WTC11 (cell line): ENCODE measurements at places on chromosomes 2 and 18.

DNA sequence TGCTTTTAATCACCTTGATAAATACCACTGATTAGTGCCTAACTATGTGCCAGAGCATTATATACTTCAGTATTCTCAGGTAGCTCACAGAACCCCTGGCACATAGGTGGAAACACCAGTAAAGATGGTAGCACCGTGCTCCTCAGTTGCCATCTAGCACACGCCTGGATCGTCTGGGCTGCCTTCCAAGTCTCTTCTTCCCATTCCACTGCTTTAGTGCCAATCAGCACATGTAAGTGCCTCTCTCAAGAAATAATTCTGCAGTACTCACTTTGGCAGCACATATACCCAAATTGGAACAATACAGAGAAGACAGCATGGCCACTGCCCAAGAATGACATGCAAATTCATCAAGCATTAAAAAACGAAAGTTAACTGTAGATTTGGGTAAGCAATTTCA, 13.0 kb downstream of the POLR2D start:
- DNase-seq: no peak

- no peak for DNase-seq
These were observed 261.1 kb downstream of the ANAPC1 start for GRCh38 chr2:111622859-111623258.

- no peak for DNase-seq
These were observed 105.4 kb downstream of the ACKR3 start for GRCh38 chr2:236675051-236675450.

DNA sequence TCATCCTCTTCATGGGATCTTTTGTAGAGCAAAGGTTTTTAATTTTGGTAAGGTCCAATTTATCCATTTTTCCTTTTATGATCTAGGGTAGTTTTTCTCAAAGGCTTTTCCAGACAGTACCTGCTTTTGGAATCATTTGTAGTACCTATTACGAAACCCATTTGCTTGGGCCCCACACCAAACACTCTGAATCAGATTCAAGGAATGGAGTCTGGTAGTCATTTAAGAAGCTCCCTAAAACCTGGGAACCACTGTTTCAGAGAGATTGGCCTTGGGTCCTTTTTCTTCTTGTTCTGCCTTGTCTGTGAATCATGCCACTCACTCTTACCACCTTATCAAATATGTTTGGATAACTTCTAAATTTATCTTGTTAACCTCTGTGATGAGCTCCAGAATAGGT, 40.3 kb downstream of the OSBPL6 start:
- no peak for DNase-seq

- peak; percentile 83 for DNase-seq
These were observed 6.5 kb upstream of the WNT6 start for GRCh38 chr2:218852911-218853667.

- no peak for DNase-seq
These were observed 24.5 kb downstream of the IMPA2 start for GRCh38 chr18:12005538-12006487.

- no peak for DNase-seq
These were observed 212.6 kb downstream of the SH3RF3 start for GRCh38 chr2:109341355-109342255.

DNA sequence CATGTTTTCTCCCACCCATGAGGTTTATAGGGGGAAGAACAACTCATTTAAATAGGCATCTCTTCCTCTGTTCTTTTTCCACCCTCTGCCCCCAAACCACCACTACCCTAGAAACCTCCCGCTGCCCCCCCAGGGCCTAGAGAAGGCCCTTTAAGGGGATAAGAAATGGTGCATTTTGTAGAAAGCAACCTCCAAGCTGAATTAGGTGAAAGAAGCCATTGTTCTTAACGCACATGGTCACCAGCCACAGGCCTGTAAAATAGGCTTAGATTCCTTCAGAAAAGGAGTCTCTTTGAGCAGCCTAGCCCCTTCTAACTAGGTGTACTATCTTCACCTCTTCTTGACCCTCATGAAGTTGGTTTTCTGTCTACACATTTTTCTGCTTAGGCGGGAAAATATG, 118.6 kb upstream of the SP5 start:
- DNase-seq: no peak

DNA sequence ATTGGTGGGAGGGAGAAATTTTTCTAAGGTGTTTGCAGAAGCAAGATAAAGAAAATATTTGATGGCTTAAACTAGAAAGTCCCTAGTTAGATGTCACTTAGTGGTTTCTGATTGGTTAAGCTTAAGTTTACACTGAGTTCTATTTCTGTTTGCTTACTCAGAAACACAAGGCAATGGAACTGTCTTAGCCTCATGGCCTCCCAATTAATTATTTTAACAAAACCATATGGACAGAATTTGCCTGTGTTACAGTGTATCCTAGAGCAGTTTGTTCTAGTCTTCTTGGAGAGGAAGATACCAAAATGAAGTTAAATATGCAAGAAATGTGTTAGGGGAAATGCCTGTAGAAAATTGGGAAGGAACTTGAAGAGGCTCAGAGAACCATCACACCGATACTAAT, 4.6 kb upstream of the IMPACT start:
- DNase-seq: no peak

- DNase-seq: no peak
These were observed 235.7 kb downstream of the CDCA7 start for GRCh38 chr2:173590276-173590861.

DNA sequence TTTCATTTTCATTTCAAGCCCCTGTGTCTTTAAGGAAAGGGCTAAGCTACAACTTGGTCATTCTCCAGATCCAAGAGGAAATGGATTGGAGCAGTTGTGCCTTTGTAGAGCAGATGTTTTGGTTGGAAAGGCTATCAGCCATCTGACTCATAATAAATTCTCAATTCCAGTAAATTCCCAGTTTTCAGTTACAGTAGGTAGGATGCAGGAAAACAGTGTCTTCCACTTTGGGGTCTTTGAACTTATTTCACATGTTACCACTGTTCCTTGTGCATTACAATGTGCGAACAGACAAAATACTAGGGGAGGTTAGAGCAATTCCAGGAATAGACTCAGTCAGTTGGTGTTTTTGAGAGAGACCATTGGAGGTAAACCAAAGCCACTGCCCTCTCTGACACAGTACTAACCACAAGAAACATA, 211.9 kb downstream of the BABAM2 start:
- no peak for DNase-seq

- DNase-seq: no peak
These were observed 68.9 kb downstream of the TMEM18 start for GRCh38 chr2:608297-608696.

DNA sequence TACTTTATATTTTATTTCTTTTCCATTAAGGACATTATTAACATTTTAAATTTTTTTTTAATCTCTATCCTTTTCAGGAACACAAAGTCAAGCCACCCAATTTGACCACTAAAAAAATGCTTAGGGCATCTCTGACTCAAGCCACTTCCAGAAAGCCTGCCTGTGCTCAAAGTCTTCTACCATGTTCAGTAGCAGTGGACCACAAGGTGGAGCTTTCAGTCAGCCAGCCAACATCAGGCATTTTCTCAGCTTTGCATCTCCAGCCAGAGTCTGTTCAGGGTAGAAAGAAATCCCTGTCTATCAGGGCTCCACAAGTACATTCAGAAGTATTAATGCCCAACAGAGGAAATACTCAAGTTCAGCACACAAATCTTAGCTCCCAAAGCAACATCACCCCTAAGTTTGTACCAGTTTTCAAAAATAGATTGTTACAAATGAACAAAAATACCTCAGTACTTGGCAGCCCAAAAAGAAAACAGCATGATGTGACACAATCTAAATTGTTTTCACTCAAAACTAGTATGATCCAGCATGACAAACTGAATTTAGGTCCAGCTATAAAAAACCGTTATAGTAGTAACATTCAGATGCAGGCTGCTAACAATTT, 37.6 kb downstream of the C18orf63 start:
- DNase-seq: peak; percentile 53

DNA sequence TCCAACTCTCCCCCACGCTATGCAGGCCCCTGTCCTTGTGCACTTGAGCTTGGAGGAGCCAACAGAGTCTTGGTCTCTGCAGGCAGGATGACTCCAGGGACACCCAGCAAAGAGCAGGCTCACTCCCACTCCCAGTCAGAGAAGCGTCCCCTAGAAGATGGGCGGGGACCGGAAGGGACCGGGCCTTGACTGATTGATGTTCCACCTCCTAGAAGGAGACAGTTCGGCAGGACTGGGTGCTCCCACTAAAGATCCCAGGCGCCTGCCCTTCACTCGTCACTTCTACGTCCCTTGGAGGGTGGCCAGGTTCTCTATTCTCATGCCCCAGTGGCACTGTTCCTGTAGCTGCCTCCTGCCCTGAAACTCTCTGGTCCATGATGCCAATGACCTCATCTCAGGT, 3.2 kb upstream of the SP100 start:
- DNase-seq: no peak

- no peak for DNase-seq
These were observed 12.7 kb downstream of the TTC39C start for GRCh38 chr18:24027156-24027827.

DNA sequence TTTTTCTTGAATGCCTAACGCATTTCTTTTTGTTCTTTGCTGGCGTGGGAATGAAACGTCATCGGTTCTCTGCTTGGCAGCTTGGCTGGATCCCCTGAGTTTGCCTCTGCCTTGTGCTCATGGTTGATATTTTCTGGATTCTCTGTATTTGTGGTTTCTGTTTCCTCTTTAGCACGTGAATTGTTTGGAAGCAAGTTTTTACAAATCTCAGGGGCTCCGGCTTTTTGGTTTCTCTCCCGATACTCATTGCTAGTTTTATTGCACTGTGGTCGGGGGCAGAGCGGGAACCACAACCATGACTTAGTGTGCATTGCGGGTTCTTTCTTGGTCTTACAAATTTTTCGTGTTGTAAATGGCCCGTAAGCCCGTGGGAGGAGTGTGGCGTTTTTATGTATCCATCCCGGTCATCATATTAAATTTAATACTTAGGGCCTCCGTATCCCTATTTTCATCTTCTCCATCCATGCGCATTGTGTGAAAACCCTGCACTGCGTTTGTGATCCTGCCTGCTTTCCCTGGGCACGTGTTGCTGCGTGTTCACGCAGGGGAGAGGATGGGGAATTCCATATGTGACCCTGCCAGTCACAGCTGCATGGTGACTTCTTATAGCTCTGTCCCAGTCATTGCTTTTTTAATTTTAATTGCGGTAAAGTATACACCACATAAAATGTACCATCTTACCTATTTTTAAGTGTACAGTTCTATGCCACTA, 9.4 kb downstream of the RAMP1 start:
- no peak for DNase-seq

DNA sequence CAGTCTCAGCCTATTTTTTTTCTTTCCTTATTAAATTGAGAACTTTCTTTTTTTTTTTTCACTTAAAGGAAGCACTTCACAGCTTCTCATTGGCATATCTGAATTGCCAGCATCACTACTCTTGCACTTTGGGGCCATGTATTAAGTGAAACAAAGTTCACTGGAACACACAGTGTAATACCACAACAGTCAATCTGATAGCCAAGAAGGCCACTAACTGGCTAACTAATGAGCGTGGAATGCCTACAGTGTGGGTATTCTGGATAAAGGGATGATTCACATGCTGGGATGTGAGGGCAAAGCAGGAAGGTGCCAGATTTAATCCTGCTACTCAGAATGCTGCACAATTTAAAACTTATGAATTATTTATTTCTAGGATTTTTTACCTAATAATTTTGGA, 11.7 kb upstream of the C18orf63 start:
- DNase-seq: no peak

DNA sequence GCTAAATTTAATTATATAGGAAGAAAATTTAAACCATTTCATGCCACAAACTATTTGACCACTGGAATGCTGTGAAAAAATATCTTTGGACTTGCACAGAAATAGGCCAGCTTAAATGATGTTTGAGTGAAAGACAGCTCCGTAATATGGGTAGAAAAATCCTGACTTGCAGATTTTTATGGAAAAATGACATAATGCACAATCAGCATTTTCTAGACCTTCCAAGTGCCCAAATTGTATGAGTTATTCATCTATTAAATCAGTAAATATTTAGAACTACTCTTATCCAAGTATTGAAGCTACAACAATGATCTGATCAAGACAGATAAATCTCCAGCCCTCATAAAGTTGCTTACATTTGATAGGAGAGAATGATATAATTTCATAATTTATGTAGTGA, 691.1 kb upstream of the DDX18 start:
- DNase-seq: no peak

- no peak for DNase-seq
These were observed 55.5 kb downstream of the NCK2 start for GRCh38 chr2:105800036-105800713.

DNA sequence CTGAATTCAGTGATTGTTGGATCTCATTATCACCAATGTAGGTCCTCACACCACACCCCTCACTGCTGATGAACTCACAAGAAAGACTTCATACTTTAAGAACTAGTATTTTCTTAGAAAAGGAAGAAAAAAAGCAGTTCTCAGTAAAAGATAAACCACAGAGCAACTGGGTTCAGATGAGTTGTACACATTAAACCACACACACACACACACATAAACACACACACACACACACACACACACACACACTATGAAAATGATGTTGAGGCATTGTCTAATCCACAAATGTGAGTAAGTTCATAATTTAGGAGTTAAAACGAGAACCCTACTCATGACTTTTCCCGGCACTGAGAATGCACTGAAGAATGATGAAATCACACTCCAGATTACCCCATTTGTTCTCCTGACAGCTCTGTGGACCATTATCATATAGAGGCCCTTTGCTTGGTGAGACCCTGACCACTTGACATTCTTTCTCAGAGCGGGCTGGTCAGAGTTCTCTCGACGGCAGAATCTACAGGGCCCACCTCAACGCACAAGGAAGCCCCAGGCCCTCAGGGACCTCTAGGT, 106.2 kb downstream of the BCL2 start:
- no peak for DNase-seq

DNA sequence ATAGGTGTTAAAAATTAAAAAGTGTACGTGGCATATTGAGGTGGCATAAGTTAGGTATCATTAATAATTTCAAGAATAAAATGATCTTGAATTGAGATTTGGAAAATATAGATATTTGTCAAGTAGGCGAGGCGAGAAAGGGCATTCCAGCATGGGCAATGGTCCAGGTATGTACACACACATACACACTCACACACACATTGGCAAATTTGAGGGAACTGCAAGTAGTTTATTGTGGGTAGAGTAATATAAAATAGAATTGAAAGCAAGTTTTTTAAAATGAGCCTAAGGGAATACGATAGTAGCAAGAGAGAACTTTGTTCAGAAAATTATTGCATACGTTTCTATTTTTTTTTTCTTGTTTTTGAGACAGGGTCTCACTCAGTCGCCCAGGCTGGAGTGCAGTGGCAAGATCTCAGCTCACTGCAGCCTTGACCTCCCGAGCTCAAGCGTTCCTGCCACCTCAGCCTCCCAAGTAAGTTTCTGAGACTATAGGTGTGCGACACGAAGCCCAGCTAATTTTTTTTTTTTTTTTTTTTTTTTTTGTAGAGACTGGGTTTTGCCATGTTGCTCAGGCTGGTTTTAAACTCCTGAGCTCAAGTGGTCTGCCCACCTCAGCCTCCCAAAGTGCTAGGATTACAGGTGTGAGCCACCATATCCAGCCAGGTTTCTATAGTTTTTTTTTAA, 96.7 kb upstream of the SLC39A10 start:
- DNase-seq: no peak

GRCh38 chr18:56716692-56717146, 65.6 kb downstream of the WDR7 start:
- DNase-seq: no peak
